ENCODE measurements at places on chromosomes 3 and 15.

- DNase-seq = peak; percentile 83
These were observed 28.4 kb downstream of the P3H2 start for GRCh38 chr3:190092250-190092649.

DNA sequence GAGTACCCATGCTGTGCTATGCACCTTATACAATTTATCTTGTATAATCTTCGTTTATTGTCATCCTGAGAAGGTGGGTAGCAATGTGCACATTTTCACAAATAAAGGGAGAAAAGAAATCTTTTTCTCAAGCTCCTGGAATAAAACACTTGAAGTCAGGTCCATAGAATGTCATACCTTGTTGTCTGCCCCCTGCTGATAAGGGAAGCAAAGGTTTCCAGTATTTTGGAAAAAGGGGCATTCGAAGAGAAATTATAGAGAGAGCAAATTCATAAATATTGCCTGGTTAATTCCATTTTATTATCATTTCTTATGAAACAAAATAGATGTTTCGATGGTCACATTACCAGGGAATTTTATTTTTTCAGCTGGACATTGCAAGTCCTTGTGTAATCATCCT, 277.8 kb downstream of the RAP2B start:
- no peak for DNase-seq

- DNase-seq = peak; percentile 43
These were observed 40.5 kb downstream of the DPPA2 start for GRCh38 chr3:109275702-109276293.

GRCh38 chr15:62104846-62105245, 38.1 kb downstream of the C2CD4A start:
- no peak for DNase-seq

GRCh38 chr3:85387913-85388505, 429.2 kb downstream of the CADM2 start:
- no peak for DNase-seq

DNA sequence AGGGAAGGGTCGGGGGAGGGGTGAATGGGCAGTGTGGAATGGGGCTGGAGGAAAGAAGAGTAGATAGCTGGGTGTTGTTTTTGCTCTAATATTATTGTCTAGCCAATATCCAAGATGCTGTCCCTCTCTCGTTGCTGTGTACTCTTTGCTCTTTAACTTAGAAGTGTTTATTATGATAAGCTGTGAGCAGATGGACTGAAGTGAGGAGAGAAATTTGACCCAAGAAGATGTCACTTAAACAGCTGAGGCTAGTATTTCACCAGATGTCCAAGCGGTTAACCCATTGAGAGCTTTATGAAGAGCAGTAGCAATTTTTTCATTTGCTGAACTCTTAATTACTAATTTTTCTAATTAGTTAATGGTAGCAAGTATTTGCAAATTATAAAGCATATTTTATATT, 212.2 kb upstream of the TP63 start:
- DNase-seq = no peak

GRCh38 chr15:98942431-98942830, 65.2 kb downstream of the PGPEP1L start:
- DNase-seq = peak; percentile 12

GRCh38 chr3:56800832-56801661, 702 bp downstream of the ARHGEF3 start:
- DNase-seq = no peak

DNA sequence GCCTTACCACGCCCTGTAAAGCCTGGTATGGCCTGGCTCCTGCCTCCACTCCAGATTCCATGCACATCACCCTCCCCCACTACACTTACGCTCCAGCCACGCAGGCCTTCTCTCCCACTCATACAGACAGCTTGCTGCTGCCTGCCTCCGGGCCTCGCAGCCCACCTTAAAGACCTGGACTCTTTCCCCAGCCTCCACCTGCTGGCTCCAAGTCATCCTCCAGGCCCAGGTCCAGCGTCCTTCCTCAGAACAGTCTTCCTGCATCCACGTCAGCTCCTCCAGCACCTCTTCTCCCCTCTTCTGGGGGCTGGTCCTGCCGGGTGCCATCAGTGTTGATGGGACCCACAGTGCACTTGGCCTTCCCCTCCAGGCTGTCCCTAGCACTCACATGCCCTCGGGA, 75.5 kb downstream of the NUP210 start:
- DNase-seq = no peak

DNA sequence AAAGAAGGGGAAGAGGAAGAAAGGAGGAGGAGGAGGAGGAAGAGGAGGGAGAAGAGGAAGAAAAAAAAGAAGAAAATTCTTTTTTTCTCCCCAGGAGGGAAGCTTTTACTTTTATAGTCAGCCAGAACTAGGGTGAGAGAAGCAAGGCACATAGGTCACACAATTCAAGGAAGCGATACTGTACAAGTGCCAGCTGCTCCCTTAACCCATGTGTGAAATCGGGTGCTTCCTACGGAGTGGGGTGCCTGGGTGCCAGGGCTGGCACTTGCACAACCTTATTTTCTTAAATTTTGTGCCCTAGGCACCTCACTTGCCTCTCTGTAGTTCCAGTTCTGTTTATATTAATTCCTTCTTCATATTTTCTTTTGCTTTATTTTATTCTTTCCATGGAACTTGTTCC, 150.4 kb downstream of the LIPC start:
- no peak for DNase-seq

DNA sequence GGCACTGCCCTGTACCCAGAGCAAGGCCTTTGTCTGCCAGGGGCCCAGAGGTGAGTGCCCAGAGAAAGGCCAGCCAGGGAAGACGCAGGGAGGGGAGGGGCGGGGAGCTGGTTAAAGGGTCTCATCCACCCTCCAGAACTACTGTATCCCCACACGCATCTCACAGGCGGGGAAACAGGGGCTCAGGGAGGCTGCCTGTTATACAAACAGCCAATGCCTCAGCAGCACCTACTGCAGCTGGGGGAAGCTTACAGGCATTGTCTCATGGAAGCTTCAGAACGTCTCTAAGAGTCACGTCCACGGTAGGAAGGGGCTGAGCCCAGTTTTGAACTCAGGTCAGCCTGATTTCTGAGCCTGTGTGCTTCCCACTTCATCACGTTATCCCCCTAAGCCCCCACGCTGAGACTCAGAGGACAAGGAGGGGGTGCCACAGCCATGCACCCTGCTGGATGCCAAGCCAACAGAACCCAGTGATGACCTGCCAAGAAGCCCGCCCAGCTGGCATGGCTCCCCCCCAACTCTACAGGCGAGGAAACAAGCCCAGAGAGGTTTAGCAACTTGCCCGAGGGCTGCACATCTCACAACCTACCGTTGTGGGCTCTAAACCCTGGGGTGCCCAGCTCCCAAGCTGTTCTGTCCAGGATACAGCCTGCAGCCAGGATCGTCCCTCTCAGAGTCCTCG, 54.5 kb downstream of the IQSEC1 start:
- no peak for DNase-seq

- DNase-seq = no peak
These were observed 58.9 kb downstream of the CD47 start for GRCh38 chr3:108031895-108032294.

DNA sequence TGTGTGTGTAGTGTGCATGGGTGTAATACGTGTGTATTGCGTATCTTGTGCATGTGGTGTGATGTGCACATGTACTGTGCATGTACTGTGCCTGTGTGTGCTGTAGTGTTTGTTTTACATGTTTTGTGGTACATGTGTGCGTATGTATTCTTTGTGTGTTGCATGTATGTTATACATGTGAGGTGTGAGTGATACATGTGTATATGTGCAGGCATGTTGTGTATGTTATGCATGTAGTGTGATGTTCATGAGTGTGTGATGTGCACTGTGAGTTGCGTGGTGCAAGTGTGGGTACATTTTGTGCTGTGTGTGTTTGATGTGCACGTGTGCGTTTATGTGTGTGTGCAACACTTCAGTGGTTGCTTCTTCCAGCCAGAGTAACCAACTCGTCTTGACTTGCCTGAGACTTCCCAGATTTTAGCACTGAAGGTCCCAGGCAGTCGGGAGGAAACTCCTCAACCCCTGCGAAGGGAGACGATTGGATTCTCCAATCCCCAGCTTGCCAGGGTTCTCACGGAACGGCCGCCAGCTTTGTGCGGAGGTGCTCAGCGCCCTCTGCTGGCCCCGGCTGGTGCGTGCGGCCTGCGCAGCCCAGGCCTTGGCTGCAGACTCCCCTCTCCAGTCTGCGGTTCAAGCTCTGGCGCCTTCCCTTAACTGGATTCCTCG, 3.6 kb downstream of the GALNT15 start:
- DNase-seq = peak; percentile 89

- DNase-seq = no peak
These were observed 1.2 kb upstream of the CSPG5 start for GRCh38 chr3:47579875-47580274.

DNA sequence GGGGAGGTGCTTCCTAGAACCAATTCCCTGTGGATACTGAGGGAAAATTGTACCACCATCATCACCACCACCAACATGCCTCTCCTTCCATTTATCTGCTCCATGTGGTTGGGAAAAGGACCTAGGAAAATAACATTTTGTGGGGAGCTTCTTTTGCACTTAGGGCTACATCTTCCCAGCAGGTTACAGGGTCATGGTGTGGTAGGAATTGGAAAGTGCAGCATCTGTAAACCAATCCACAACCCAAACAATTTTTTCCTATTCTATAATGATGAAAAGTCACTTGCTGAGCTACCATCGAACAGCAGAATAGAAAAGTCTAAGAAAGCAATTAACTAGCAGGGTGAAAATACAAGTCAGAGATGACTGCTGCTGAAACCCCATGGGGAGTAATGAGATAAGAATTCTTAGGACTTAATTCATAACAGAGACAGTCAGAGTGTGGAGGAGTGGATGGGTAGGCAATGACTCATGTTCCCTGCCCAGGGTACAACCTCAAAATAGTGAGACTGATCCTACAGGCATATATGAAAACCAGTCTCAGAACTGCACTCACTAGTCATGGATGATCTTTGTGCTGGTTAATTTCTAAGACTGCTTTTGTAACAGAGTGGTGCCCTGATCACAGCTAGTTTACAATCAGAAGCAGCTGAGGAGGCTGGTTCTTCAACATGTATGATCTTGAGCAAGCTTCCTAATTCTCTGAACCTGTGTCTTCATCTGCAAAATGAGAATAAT, 38.1 kb upstream of the LEKR1 start:
- peak; percentile 97 for DNase-seq

- no peak for DNase-seq
These were observed 37.0 kb upstream of the SCN10A start for GRCh38 chr3:38853011-38853410.

Measured in fibroblast of skin of back (primary cell).